ENCODE measurements at places on chromosomes 13 and 19.

DNA sequence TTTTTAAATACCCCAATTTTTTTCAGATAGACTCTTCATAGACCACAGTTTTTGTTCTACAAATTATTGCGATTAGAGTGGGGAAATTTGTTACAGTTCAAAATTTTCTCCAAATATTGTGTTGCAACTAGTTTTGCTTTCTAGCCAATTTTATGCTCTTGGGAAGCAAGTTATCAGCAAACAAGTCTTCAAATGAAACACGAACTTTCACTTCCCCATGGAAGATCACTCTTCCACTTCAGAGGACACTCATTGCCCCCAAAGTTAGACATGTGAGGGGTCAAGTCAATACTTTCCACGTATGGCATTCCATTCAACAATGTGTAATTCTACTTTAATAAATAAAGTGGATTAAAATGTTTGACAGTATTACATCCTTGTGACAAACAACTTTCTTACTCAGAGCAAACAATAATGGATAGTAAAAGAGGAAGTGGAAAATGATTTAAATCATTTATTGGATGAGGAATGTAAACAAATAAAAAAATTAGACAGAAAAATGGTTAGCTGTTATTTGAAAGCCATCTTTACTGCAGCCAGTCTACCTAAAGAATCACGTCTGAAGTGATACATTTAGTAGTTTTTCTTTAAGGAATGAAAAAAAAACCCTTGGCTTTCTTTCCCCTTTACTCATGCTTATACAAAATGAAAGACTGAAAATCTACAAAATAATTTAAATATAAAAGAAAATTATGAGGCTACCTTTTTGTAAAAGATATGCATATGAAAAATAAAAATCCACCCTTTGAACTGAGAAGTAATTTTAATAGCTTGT, 41.2 kb upstream of the TNFSF11 start:
- no peak for DNase-seq

GRCh38 chr19:4399812-4400134, 574 bp downstream of the SH3GL1 start:
- DNase-seq: no peak

DNA sequence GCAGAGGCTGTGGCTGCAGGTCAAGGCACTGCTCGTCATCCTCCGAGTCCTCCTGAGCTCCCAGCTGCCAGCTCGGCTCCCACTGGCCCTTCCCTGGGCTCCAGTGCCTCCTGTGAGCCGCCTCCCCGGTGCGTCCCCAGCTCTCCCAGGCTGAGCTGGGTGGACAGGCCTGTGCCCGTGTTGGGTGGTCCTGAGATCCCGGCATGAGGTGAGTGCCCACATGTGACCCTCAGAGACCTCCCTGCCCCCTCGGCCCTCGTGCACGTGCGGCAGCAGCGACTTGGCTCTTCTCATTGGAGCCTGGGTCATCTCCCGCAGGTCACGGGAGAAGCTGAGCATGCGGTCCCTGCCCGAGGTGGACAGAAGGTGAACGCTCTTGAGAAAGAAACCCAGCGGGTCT, 15.4 kb downstream of the ADAT3 start:
- DNase-seq: no peak

GRCh38 chr13:97339019-97339987, 94.7 kb upstream of the RAP2A start:
- no peak for DNase-seq

GRCh38 chr19:41443813-41444455, 978 bp downstream of the ERICH4 start:
- DNase-seq: no peak

DNA sequence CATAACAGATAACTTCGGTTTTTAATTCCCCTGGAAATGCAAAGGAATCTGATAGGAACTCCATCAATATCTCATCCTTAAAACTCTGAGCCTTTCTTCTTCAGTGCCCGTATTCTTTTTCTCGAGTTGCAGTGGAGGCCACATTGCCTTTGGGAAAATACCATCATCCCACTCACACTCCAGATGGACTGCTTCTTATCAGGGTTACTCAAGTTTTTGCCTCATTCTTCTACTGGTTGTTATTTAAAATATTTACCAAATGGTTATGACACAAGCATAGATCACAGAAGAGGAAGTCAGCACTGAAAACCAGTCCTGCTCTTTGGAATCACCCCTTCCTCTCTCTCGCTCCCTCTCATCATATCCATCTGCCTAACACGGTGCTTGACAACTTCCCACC, 1020.5 kb upstream of the SLC10A2 start:
- DNase-seq: no peak

DNA sequence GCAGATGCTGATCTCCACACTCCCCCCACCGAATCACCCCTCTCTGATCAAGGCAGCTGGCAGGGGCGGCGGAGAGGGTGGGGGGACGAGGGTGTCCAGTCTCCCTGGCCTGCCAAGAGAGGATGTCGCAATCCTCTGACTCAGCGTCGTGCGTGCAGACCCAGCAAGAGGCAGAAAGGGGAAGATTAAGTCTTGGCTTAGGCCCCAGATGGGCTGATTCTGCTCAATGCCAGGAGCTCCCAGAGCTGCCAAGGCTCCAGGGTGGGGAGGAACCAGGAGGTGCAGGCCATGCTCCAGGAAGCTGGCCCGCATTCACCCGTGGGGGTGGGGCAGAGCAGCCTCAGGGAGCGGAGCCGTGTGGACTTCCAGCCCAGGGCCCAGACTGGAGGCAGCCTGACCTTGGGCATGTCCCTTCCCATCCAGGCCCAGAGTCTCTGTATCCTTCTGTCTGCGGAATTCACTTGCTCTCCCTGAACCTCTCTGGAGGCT, 6.6 kb upstream of the BCL3 start:
- DNase-seq: peak; percentile 96

- no peak for DNase-seq
These were observed 6.5 kb downstream of the R3HDM4 start for GRCh38 chr19:906480-906879.

GRCh38 chr19:38155453-38155852, 68.6 kb downstream of the DPF1 start:
- no peak for DNase-seq

DNA sequence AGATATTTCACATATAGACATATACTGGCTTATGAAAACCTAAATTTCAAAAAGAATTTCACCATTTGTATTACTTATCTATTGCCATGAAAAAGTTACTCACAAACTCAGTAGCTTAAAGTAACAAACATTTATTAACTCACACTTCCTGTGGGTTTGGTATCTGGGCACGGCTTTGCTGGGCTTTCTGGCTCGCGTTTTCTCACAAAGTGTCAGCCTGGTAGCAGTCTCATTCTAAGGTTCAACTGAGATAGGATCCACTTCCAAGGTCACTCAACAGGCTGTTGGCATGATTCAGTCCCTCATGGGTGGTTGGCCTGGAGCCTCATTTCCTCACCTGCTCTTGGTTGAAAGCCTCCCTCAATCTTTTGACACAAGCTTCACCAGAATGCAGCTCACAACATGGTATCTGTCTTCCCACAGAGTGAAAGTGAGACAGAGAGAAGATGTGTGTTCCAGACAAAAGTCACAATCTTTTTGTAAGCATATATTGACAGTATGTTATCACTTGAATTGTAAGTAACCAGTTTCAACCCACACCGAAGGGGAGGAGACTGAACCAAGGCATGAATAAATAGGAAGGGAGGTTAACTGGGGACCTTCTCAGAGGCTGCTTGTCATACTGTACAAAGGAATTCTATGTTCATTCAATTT, 1065.8 kb upstream of the SPRY2 start:
- no peak for DNase-seq

GRCh38 chr13:48561466-48562235, 28.8 kb upstream of the RCBTB2 start:
- no peak for DNase-seq

DNA sequence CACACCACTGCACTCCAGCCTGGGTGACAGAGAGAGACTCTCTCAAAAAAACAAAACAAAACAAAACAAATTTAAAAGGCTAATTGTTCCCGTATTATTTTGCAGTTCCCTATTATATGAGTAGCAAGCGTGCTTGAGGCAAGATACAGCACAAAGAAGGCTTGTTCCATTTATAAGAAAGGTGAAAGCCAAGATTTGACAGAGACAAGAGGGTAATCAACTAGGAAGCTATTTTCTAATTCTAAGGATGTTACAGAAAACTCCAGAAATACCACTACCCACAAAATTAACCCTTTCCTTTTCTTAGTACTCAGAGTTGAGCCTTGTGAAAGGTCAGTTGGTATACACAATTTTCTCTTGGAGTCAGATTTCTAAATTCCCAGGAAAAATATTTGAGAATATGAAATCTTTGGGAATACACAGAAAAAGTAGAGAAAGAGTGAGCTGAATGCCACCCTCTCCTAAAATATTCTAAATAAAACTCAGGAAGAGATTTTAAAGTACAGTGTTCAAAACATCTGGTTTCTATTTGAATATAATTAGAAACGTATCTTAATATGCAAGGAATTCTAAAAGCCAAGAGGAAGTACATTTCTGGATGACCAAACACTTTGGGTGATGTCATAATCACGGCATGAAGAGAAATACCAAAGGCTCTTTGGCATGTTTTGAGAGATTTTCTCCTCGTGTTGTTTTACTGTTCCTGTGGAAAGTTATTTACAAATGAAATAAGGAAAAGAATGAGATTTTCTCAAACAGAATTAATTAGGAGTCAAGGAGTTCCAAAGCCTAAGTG, 63.0 kb upstream of the FLT1 start:
- peak; percentile 11 for DNase-seq

Data from pulmonary artery endothelial cell (primary cell).